ENCODE measurements at places on chromosomes 1 and 21.

DNA sequence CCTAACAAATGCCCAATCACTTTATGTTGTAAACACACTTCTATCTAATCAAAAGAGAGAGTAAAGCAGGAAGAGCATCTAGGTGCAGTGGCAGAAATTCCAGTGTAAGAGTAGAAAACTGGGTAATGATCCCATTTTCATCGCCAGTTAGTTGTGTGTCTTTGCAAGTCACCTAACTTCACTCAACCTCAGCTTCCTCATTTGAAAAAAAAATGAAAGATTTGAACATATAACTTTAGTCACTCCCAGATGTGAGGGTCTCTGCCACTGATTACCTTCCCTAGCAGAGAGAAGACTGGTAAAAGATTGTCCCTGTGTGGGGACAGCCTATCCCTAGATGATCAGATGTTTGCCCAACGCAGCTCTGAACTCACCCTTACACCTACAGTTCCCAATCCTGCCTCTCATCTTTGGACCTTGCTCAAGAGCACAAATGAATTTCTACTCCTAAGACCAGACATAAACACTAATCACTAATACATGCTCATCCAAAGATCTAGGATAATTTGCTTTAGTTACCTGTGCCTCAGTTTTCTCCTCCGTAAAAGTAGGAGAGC lies 25.2 kb upstream of the DUSP23 start:
- no peak for DNase-seq

DNA sequence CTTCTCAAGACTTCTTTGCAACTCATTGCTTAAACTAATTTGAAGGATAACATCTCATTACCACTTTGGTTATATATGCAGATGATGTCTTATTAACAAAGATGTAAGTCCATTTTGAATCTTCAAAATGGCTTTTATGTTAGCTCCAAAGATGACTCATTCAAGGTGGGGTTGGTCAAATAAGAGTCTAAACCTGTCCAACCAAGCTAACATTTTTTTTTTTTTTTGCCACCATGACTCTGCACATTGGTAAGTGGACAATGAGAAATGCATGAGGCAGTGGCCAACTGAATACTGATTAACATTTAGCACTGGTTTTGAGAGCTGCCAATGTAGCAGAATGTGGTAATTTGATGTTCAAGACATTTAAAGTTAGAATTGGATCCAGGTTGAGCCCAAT lies 278 bp upstream of the KRTAP27-1 start:
- no peak for DNase-seq

DNA sequence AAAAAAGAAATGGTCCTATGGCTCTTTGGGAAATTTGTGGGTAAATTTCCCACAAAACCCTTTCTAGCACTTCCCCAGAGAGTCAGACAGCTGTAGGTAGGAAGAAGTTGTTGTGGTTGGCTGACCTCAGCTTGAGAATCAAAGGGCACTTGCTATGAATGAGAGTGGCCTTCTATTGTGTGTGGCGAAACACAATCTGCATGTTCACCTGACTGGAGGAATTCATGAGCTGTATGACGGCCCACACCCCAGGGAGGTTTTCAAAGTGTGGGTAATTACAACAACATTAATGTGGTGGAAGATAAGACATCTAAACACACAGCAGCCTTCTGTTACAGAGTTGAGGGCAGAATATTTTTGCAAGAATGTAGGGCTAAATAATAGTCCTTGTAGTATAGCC lies 38.8 kb downstream of the NGF start:
- no peak for DNase-seq

- no peak for DNase-seq
These were observed 53.1 kb downstream of the SH3GLB1 start for GRCh38 chr1:86757272-86757984.

DNA sequence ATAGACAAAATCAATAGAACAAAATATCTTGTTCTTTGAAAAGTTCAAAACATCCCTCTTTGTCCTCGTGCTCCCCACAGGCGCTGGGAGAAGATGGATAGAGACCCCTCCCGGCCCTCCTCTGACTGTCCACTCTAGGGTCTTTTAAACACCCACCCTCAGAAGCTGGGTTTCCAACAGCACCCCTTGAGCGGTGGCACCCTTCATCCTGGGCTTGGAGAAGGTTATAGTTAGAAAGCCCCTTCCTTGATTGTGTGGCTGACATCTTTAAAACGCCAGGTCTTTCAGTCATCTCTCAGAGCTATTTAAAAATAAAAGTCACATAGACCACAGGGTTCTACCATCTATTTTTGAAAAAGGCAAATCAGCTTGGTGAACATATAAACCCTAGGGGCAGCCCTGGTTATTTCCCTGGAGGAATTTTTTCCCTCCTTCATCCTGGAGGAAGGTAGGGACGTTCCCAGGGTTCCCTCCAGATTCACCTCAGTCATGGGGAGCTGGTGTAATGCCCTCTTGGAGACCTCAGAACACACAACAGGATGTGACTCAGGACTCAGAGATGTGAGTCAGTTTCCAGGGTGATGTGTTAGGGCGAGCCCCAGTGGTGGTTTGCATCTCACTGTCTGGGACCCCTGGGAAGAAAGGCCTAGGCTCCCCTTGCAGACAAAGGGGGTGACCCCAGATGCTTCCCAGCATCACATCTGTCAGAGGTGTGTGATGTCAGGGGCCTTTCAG lies 138.5 kb downstream of the CLIC6 start:
- DNase-seq: peak; percentile 75

DNA sequence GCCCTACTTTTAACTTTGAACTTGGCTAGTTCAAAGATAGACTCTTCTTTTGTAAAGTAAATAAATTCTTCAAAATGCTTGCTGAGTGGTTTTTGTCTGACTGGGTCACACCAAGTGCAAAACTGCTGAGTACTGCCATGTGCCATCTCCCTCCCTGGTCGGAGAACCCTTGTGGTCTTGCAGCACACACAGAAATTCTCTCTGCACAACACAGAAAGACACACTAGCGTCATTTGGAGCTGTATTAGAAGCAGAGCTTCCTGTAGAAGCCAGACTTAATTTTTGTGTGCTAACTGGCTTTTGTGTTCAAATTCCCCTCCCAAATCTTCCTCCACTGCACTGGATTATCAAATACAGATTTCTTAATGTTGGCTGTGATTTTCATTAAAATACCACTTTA lies 2.5 kb downstream of the PSMB4 start:
- no peak for DNase-seq

DNA sequence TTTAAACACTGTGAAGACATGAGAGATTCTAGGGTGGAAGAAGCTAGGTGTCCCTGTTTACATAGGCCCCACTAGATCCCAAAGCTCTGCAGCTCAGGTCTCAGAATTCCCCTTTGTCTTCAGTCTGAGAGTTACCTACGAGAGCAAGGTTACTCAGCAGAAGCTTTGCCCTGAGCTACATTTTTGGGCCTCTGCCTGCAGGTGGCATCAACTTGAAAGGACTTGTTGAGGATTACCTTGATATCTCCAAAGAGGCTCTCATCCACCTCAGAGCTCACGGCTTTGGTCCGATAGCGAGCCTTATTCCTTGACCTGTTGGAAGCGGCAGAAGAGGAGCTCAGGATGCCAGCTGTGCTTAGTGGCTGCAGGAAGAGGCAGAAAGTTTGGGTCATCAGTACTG lies 7.0 kb downstream of the CFAP45 start:
- no peak for DNase-seq

DNA sequence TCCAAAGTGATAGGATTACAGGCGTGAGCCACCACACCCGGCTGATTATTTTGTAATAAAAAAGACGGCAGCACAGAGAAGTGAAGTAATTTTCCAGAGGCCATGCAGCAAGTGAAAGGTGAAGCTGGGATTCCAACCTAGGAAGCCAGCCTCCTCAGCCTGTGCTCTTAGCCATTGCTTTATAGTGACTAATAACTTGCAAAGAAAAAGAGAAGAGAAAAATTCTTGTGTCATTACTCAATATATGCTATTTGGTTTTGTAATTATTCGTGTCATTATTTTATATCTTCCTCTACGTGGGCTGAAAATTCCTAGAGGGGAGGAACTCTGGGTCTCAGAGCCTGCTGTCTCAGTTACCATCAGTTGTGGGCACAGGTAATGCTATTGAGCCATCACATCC lies 1.6 kb upstream of the IER5 start:
- DNase-seq: no peak

DNA sequence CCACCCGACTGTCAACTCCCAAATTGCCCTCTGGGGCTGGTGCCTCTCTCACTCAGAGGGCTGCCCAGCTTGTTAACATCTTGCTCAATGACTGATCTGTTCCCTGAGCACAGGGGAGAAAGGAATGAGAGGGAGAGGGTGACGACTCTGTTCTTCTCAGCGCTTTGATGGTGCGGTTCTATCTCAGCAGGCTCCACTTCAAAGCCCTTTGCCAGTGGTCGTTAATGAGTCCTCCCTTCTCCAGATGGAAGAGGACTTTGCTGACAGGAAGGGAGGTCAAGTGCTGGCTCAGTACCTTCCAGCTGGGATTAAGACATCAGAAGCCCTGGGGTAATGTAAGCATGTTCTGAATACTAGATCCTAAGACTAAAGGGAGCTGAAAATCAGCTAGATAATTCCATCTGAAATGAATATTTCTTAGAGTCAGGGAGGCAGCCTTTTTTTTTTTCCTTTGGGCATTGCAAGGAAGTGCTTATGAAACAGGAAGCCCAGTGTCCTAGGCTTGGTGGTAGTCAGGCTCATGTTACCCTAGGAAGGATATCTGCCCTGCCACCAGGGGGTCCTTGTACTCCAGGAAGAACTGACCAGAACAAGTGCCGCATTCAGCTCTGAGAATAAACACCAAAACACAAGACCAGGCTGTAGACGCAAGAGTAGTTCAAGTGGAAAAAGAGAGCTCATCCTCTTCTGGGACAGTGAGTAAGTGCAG lies 4.7 kb downstream of the FMOD start:
- no peak for DNase-seq

GRCh38 chr1:199046618-199047017 lies 407.8 kb downstream of the PTPRC start:
- DNase-seq: no peak

DNA sequence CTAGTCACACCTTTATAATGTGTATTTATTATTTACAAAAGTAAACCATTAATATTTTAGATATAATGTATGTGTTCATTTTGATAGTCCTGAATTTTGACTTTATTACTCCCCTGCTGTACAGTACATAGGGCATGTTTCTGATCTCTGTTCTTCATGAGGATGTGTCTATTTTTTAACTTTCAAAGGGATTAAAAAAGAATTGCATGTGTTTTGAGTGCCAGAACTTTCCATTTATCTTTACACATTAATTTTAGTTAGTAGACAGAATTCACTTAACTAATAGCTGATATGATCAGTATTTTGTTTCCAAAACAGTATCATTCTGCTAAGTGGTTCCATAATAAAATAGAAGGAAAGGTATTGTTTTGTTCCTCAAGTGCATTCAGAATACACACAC lies 3.1 kb downstream of the PBX1 start:
- DNase-seq: no peak

- DNase-seq: no peak
These were observed 167.3 kb upstream of the C8B start for GRCh38 chr1:57132993-57133622.

GRCh38 chr1:3485016-3485415 lies 30.6 kb downstream of the ARHGEF16 start:
- no peak for DNase-seq

DNA sequence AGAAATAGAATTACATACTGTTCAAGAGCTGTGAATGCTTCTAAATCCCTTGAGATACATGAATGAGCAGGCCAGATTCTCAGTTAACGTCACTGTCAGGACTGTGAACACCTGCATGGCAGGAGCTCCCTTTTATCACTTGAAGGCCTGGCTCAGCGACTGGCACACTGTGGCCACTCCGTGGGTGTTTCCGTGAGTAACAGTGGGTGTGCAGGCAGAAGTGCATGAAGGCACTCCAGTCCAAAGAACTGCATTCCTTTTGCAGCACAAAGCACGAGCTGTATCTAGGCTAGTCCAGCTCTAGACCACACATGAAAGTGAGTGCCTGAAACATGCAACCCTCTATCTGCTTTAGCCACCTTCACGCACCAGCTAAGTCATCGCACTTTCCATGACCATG lies 9.6 kb upstream of the SIM2 start:
- no peak for DNase-seq

DNA sequence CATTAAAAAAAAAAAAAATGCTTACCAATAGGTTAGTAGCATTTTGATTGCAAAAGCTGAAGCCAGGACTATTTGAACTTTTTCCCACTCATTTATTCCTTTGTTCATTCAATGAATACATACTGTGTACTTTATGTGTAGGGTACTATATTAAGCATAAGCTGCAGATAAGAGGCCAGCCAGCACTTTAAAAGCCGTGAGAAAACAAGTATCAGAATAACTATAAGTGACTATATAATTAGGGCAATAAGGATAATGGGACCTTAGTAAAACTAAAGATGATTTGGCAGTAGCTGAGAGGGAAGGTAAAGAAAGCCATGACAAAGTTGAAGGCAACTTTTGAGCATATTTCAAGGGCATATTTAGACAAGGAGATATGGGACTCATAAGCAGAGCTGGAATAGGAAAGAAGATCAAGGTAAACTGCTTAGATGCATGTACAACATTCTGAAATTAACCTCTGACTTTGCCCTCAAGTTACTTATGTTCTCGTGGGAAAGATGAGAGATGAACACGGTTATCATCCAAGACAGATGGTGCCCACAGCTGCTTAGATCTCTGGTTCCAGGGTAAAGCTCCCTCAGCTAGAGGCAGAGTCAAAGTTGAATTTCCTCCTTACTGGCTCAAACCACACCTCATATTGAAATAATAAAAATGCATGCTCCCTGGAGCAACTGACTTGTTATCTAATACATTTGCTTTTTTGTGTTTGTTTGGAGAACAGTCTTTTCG lies 44.0 kb upstream of the FMO2 start:
- no peak for DNase-seq

DNA sequence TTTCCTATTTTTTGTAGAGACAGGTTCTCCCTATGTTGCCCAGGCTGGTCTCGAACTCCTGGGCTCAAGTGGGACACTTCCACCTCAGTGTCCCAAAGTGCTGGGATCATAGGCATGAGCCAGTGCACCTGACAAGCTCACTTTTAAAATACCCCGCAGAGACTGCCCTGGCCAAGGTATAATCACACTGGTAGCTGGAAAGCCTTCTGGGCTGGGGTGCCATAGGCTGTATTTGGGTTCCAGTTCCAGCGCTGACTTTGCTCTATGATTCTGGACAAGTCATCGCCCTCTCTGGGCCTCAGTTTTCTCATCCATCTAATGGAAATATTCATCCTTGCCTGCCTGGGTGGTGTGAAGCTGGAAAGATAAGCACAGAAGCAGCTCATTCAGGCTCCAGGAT lies 10.4 kb downstream of the LDLRAD1 start:
- DNase-seq: no peak

DNA sequence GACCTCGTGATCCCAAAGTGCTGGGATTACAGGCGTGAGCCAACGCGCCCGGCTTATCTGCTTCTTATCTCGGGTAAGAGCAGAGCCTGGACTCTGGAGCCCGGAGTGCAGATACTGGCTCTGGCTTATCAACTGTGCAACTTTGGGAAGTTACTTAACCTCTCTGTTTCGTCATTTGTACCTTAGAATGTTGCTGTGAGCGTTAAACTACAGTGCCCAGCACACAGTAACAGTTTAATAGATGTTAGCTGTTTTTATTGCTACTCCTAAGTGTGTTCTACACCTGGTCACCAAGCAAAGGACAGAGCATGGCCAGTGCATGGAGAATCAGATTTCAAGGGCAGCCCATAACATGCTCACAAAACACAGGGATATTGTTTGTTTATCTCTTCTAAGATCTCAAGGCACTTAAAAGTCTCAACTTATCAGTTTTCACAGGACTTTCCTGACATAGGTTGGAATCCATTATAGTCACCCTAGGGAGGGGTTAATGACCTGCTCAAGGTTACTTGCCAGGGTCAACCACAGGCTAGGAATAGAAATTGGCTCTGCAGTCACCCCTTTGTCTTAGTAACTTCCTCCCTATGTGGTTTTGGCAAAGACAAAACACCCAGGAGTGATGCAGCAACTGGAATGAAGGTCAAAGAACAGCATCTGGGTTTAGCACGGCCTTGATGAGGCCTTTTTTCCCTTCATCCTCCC lies 22.5 kb upstream of the SRP9 start:
- no peak for DNase-seq

Data from CD4-positive, CD25-positive, alpha-beta regulatory T cell (primary cell).